Purkinje cell (primary cell): ENCODE measurements at places on chromosomes 5 and 9. TPM values are rescaled to one million over a fixed set of nuclear protein-coding genes. Genes with fewer than 3 reads are reported as not detected.

SOHLH1 gene
- polyA plus RNA-seq: 1.4 TPM in 1 of 2 replicates, not detected in the other

TCOF1 gene
- polyA plus RNA-seq: 5.8 and 6.0 TPM in 2 replicates

PRDM12 gene
- polyA plus RNA-seq: 0.41 and 0.44 TPM in 2 replicates

PCDHGA12 gene
- 3.6 and 4.3 TPM in 2 replicates for polyA plus RNA-seq
